ENCODE measurements at places on chromosomes 3 and 15. TPM values are rescaled to one million over a fixed set of nuclear protein-coding genes. Genes with fewer than 3 reads are reported as not detected.

- DNase-seq: no peak
Observed at GRCh38 chr3:103227651-103228050, 792.8 kb downstream of the ZPLD1 start.

DNA sequence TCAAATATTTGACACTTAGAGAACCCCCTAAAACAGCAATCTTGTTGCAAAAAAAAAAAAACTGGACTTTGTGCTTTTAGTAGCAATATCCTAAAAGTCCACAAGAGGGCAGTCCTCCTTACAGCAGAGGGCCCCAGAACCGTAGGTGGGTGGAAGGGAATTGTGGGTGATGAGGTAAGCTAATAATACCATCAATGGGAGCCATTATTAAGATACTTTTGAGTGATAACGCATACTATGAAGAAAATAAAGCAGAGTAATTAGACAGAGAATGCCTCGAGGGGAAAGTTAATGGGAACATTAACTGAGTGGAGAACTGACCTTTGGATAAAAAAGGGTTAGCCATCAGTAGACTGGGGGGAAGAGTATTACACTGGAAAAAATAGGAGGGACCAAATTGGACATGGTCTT lies 229.9 kb downstream of the THRB start:
- peak; percentile 54 for DNase-seq

EFHB gene
- total RNA-seq: 0.90 TPM

KBTBD12 gene
- total RNA-seq: 0.24 TPM

TMEM207 gene
- not detected for total RNA-seq

- DNase-seq: no peak
Observed at GRCh38 chr3:190051641-190052040, 69.1 kb downstream of the P3H2 start.

- DNase-seq: peak; percentile 77
Observed at GRCh38 chr3:30269751-30270445, 336.5 kb upstream of the TGFBR2 start.

DNA sequence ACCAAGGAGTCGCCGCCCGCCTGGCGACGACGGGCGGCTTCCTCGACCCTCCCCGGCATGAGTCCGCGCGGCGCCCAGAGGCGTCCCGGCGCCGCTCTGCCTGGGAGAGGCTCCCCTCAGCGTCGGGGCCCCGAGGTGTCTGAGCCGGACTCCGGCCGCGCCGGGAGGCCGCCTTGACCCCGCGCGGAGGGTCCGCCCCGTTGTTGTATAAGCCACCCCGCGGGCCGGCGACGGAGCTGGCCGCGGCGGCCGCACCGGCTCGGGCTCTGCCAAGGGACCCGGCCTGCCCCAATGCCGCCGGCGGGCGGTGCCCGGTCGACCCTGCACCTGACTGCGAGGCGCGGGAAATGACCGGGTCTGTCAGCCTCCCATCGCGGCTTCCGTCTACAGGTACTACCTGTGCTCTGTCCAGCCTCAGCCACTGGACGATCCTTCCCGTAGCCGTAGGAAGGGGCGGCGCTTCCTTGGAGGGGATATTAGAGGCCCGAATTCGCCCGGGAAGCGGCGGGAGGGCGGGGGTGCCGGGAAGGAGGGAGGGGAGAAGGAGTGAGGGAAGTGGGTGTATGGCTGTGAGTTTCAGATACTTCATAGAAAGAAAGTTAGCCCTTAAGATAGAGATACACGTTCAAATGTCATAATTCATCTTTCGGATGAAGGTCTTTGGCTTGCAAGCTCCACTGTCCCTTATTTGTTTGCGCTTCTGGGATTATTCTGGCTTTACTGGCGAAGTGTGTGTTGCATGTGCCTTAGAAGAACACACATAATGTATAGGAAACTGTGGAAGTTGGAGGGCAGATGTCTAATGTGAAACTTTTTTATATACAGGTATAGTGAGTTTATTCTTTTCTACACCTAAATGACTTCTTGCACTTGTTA lies 620 bp downstream of the ABHD5 start:
- no peak for DNase-seq

DNA sequence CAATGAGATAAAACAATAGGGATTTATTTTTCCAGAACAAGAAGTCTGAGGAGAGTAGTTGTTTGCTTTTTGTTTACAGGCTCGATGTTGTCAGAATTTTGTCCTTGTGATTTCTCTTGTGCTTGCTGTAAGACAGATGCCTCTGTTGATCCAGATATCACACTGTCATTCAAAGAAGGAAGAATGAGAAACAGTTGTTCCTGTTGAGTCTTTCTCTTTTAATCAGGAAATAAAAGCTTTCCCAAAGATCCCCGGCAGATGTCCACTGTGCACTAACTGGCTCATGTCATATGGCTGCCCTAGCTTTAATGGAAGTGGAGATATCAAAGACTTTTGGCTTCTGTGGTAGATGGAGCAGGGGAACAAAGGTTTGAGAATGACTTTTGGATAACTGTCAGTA lies 6.8 kb downstream of the SERPINI1 start:
- no peak for DNase-seq

TMC3 gene
- total RNA-seq: not detected

DNA sequence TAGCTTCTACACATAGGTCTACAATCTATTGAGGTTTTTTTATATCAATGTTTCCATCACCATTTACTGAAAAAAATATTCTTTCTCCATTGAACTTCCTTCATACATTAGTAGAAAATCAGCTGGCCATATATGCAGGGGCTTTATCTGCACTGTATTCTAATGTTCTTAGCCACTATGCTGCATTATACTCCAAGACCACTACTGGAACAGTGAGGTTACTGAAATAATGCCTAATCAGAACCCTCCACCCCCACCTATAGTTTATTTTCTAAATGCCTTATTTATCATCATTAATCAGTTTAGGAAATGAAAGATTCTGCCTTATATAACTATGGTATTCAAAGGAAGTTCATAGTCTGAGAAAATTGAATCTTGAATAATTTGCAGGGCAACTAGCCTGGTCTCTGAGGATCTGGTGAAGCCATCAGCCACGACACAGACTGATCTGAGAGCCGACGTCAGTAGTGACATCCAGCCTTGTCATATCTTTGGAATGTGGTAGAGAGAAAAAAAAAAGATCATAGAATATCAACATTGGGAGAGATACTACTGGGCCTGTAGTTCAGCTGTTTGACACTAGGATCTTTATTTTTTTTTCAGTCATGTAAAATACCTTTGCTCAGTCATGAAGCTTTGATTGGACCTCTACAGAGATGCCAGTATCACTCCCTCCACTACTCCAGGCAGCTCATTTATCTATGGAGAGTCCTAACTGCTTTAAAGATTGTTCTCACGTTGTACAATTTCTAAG lies 66.6 kb downstream of the P3H2 start:
- no peak for DNase-seq

RARRES1 gene
- not detected for total RNA-seq

DNA sequence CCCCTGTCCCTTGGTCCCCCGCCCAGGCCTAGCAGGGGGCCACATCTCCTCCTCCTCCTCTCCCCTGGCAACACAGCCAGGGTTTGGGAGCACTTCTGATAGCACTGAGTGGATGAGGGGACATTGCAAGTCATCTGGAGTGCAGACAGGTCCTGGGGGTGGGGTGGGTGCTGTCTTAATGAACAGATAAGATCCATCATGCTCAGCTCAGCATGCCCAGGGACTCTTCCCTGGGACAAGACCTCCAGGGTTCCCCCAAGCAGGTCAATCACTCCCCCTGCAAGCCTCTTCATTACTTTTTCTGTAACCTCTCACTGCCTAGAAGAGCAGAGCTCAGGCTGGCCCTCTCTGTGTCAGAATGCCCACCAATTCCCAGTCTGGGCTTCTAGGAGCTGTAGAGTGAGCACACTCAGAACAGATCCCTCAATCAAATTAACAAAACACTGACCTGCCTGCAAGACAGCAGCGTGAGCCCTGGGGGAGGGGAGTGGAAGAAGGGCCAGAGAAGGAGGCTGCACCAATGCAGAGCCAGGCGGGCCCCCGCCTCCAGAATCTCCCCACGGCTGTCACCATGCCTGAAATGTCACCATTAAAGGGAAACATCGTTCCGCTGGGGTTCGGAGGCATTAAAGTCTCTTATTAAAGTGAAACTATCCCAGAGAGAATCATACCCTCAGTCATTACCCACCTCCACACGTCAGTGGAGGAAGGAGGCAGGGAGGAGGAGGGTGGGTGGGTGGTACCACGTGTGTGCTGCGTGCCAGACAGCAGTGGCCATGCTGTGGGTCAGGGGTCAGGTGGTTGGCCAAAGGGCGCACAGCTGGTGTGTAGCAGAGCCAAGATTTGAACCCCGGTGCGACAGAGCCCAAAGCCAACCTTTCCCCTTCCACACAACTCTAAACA lies 114.7 kb upstream of the LINGO1 start:
- DNase-seq: no peak

PCBP4 gene
- 15.3 TPM for total RNA-seq

GOLGA6L4 gene
- 3.9 TPM for total RNA-seq

GRCh38 chr3:49276475-49277382 lies at the start of gene C3orf62:
Gene C3orf62, minus strand, starts transcription at chr3:49277232. Its CDS starts 360 bp downstream, at chr3:49276872.
- DNase-seq: peak; percentile 67

- DNase-seq: no peak
Observed at GRCh38 chr3:43490640-43491185, 131.1 kb downstream of the ANO10 start.

GOLGA6B gene
- total RNA-seq: not detected

GRCh38 chr3:5051772-5052171 lies 70.3 kb upstream of the ARL8B start:
- DNase-seq: no peak

DNA sequence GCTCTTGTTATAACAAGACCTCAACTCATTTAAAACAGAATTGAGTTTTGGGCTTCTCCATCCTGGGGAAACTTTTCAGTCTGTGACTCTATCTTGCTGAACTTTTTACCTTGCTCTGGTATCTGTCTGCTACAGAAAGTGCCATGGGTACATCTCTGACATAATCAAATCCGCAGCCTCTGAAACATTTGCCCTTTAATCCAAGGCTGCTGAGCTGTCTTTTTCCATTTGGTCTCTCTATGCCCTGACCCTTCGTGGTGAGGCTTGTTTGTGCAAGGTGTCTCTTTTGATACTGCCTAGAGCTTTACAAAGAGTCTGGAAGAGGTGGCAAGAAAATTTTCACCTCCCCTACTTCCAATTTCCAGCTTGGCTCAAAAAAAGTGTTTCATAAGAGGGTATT lies 11.3 kb downstream of the TMEM108 start:
- DNase-seq: no peak

GRCh38 chr15:29672446-29672845 lies 149.8 kb downstream of the TJP1 start:
- DNase-seq: no peak

DNA sequence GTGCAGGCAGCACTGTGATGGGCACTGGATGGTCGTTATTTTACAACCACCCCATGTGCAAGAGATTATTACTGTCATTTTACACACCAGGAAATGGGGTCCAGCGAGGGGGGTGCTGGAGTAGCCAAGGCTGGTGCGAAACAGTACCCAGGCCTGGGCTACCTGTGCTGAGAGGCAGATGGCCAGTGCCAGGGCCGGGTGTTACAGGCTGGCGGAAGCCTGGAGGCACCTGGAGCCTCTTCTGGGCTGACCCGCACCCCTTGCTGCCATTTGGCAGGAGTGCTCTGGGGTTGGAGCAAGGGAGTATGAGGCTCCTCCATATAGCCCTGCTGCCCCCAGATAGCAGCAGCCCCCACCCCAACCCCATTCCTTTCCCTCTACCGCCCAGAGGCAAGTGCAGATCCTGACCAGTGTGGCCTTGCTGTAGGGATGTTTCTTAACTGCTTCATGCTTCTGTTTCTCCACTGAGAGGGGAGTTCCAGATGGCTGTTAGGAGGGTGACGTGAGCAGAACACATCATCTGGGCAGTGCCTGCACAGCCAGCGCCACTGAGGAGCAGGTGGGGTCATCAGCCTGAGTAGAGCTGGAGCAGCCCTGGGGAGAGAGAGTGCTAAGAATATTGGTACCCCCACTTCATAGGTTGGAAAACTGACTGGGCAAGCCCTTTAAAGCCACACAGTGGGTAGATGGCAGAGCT lies 15.3 kb downstream of the SNX33 start:
- DNase-seq: no peak

P2RY1 gene
- total RNA-seq: 0.17 TPM

Data from B cell (primary cell).